ENCODE measurements at places on chromosomes 7 and 10. TPM values are rescaled to one million over a fixed set of nuclear protein-coding genes. Genes with fewer than 3 reads are reported as not detected.

GRCh38 chr10:125514206-125515162 is 168.5 kb downstream of the TEX36 start:
- peak; percentile 19 for DNase-seq

The MKI67 gene
- 32.6 TPM for polyA plus RNA-seq

The NME8 gene
- 0.50 TPM for polyA plus RNA-seq

DNA sequence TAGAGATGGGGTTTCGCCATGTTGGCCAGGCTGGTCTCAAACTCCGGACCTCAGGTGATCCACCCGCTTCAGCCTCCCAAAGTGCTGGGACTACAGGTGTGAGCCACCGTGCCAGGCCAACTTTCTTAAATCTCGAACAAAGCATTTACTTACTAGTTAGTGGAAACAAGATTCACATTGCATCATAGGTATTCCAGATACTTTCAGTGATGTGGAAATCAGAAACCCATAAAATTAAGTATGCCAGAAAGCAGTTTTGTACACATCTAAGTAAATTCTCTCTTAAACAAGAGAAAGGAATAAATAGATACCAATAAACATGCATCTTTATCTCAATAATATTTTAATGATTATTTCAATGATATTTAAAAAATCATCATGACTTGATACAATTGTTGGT is 75.5 kb downstream of the DGKI start:
- DNase-seq, result no peak

GRCh38 chr7:95180-95862 is 97.0 kb upstream of the FAM20C start:
- DNase-seq, result no peak

The WDFY4 gene
- 1.6 TPM for polyA plus RNA-seq

GRCh38 chr7:122844191-122844988 is 41.9 kb downstream of the CADPS2 start:
- no peak for DNase-seq

The NXPH1 gene
- polyA plus RNA-seq, result not detected

The THSD7A gene
- polyA plus RNA-seq, result 4.6 TPM

- no peak for DNase-seq
Measured at GRCh38 chr10:119302591-119303253, 95.4 kb downstream of the GRK5 start.

DNA sequence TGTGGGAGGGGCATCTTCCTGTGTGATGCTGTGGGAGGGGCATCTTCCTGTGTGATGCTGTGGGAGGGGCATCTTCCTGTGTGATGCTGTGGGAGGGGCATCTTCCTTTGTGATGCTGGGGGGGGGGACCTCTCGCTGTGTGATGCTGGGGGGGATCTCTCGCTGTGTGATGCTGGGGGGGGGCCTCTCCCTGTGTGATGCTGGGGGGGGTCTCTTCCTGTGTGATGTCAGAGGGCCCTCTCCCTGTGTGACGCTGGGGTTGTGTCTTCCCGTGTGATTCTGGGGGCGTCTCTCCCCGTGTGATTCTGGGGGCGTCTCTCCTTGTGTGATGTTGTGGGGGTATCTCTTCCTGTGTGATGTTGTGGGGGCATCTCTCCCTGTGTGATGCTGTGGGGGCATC is 27.9 kb upstream of the DPYSL4 start:
- DNase-seq, result no peak

The LDB3 gene
- polyA plus RNA-seq, result 686 TPM

The AGR3 gene
- not detected for polyA plus RNA-seq

- no peak for DNase-seq
Measured at GRCh38 chr10:78353636-78354035, 320.0 kb downstream of the RPS24 start.

- DNase-seq, result peak; percentile 50
Measured at GRCh38 chr10:77586719-77587415, 50.7 kb downstream of the KCNMA1 start.

DNA sequence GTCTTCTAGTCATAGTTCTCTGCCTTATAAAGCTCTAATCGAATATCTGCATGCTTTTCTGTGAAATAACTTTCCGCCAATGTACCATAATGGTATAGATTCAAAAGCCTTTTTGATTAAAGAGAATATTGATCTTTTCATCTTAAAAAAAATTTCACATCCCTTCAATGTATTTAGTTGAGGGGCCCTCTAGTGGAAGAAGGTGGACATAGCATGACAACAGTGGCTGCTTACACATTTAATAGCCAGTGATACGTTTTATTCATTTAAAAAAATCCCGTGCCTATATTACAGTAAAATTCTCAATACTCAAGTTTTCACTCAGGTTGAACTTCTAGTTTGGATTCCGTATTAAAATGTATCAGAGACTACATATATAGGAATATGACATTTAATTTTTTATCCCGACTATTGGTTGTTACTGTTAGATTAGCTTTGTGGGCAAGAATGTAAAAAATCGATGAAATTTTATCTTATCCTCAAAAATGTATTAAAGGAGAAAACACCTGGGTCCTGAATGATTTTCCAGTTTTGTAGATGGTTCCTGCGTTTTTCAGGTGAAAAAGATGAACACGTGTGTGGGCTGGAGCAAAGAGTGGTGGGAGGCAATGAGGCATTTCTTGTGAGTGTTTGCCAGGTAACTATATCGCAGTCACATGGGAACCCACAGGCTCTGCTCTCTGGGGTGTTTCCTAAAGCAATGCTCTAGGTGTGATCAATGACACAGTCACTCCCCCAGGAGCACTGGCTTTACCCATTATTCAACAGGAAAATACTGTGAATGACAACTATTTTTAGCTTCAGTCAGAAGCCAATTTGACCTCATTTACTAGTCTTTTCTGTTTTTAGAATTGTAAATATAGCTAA is 24.1 kb upstream of the PNLIP start:
- DNase-seq, result peak; percentile 24

DNA sequence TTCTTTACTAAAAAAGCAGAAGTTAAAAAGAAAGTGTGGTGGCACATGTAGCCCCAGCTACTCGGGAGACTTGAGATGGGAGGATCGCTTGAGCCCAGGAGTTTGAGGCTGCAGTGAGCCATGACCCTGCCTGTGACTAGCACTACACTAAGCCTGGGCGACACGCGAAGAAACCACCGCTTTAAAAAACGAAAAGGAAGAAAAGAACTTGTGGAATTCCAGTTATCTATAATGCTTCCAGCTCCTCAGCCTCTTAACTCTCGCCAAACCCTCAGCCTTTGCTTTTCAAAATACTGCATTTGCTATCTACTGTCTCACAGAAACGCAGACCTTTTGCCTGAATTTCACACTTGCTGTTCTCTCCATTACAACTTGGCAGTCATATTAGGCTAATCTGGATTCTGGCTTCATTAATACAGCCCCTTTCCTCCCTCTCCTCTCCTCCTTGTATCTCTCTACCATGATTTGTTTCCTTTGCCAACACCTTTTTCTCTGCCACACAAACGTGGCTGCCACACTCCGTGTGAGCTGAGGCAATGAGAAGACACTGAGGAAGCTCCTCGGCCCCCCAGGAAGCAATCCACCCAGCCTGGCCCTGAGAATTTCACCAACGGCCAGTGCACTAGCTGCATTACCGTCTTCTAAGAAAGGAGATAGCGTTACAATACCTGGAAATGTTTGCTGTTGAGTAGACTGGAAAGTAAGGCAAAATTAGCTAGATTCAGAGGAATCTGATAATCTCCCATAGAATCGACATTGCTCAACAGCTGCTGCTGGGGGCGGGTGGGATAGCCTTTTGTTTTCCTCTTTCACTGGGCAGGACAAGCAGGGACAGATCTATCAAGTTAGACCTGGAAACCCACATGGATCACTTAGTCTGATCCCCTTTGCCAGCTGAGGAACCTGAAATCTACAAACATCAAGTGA is 37.2 kb downstream of the CALML5 start:
- no peak for DNase-seq

GRCh38 chr10:90915766-90916075 is 5.2 kb downstream of the ANKRD1 start:
- DNase-seq, result no peak
